ENCODE measurements at places on chromosomes 3 and 15. TPM values are rescaled to one million over a fixed set of nuclear protein-coding genes. Genes with fewer than 3 reads are reported as not detected.

- DNase-seq = no peak
Measured at GRCh38 chr15:51758645-51759044, 7.2 kb downstream of the TMOD2 start.

DNA sequence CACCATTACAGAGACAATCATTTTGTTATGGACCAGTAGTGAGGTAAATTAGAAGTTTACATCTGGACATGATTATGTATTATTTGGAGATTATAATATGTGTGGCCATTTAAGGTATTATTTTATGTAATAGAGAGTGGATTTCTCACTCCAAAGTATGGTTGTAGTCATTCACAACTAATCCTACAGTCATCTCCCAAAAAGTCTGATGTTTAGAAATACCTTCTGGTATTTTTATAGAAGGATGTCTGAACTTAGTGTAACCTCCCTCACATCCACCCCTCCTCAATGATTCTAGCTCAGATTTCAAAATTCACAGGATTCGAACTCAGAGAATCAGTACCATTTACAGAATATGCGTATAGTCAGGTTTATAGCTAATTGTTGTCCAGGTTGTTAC, 346.6 kb upstream of the MEIS2 start:
- no peak for DNase-seq

DNA sequence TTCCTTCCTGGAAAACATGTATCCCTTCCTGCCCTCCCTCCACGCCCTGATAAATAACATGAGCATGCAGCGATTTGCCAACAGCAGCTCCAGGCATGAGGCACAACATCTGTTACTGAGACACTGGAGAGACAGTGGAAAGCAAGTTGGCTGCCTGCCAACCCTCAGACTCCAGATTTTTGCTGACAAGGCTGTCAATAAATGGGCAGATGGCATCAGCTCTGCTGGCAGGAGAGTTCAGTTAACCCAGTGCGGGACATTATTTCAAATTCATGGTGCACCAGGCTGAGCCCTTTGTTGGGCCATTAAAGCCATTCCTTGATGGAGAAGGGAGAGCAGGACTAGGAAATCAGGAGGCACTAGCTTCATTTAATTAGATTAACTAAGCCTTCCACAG, 293.3 kb downstream of the MEX3B start:
- peak; percentile 51 for DNase-seq

- DNase-seq = no peak
Measured at GRCh38 chr3:171775943-171776342, 34.3 kb downstream of the PLD1 start.

DNA sequence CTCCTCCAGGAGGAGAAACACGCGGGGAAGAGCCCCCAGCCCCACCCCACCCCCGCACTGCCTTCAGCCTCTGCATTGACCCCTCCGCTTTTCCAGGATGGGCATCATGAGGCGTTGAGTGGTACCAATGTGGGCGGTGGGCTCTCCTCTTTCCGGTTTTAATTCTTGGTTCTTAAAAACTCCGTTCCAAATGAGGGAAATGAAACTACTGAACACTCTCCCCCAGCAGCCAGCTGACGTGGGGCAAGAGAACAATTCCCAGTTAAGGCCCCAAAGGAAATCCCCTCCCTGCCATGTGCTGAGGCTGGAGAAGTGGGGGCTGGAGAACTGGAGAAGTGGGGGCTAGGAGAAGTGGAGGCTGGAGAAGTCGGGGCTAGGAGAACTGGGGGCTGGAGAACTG, 5.3 kb upstream of the NRROS start:
- no peak for DNase-seq

DNA sequence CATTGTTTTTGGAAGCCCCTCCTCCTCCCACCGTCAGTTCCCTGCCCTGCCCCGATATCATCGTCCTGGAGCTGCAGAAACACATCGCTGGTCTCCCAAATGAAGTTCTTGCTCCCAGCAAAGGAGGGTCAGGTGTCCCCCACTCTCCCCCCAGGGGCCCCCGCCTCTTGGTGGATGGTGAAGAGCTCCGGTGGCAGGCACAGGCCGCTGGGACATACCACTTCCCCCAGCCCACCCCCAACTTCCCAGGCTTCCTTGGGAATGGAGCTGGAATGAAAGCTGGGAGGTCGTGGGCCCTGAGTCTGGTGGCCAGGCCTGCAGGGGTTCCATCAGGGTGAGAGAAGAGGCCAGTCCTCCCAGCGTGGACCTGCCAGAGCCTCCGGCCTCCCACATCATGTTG, 137.7 kb downstream of the CHSY1 start:
- no peak for DNase-seq

DNA sequence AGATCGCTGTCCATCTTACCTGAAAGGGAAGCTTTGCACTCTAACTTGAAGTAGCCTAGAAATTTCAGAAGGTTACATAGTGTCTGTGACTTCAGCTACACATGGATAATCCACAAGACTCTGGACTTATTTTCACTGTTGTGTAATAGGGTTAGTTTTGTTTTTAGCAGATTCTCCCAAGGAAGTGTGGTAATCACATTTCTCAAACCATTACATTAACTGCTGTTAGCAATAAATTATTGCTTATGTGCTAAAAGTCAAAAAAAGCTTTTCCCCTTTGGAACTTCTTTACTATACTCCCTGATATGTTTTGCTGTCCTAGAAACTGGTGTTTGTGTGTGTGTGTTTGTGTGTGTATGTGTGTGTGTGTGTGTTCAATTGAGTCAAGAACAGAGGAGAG, 351.8 kb upstream of the TPRG1 start:
- DNase-seq = no peak

- no peak for DNase-seq
Measured at GRCh38 chr3:14890476-14890875, 56.9 kb upstream of the NR2C2 start.

GRCh38 chr3:72234391-72234790, 449.4 kb upstream of the PROK2 start:
- DNase-seq = no peak

DNA sequence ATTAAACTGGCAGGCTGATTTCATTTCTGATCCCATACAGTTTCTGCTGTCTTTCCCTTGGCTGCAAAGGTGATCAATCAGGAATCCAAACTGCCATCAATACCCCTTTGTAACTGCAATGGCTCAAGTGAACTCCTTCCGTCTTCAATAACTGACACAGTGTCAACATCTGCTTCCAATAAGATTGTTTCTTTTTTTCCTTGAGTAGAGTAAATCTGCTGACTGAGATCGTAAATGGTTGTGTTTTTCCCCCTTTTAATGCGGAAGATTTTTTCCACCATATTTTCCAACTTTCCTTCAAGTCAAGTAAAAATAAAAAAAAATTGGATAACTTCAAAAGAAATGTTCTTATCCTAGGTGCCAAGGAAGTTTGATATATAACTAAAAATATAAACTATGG, 48.7 kb downstream of the VGLL3 start:
- no peak for DNase-seq

DNA sequence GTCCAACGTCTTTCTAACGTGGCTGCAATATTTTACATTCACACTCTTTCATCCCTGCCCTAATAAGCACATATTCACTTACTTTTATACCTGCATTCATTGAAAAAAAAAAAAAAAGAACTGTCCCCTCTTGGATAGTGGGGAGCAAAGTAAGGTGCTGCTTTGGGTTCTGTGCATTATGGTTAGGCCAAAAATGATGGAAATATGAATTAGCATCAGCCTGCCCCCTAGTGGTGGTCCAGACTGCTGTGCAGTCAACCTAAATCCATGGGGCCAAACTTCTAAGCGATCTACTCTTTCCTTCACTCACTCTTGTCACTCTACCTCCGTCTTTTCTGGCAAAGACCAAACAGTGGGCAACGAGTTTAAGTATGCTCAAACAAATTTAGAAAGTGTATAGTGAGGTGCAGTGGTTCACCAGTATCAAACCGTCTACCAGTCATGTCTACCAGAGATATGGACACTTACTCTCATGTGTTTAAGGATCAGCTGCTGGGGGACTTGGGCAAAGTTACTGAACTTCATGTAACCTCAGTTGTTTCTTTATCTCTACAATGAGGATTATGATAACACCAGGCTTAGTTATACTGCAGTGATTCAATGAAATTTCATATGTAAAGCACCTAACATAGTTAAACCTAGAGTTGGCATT, 61.5 kb upstream of the GRM7 start:
- no peak for DNase-seq

- DNase-seq = no peak
Measured at GRCh38 chr15:46266661-46267060, 631.8 kb downstream of the SQOR start.

DNA sequence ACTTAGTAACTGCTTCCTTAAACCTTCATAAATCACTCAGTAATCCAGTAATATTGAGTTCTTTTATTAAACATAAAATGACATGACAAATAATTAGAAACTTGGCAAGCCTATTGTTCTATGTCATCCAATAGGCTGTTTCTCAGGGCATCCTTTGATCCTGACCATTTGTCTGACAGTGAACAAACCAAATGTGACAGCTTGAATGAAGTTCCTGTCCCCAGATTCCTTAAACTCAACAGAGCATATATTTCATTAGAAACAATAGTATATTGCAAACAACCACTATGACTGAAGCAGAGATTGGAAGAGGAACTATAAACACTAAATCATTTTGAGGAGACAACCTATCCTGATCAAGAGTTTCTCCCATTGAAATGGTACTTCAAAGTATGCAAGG, 113.6 kb upstream of the MDFIC2 start:
- no peak for DNase-seq

DNA sequence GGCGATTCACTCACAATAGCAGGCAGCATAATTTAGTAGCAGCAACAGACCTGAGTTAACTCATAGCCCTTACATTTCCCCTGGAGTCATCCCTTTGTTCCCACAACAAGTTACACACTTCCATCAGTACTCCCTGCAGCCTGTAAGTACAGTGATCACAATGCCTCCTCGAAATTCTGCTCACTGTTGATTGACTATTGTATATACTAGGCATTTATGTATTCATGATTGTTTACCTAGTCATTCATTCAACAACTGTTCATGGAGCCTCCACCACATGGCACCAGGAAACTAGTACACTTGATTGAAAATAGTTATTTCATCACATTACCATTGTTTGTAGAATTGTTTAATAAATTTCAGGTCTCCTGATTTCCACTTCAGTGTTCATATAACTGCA, 71.4 kb upstream of the P3H2 start:
- no peak for DNase-seq

- DNase-seq = no peak
Measured at GRCh38 chr3:49717959-49718857, 1.3 kb downstream of the AMIGO3 start.

GRCh38 chr3:16402451-16402850, 111.0 kb downstream of the RFTN1 start:
- DNase-seq = no peak

- DNase-seq = no peak
Measured at GRCh38 chr15:31327669-31328427, 1.2 kb downstream of the KLF13 start.

GRCh38 chr3:24582431-24583403, 88.1 kb upstream of the THRB start:
- no peak for DNase-seq

- no peak for DNase-seq
Measured at GRCh38 chr15:80875568-80876347, 96.6 kb downstream of the CEMIP start.

Gene CPNE4
- total RNA-seq = 0.21 TPM

Gene CCDC9B
- total RNA-seq = 10.0 TPM

Gene ANXA2
- total RNA-seq = 906 TPM

Gene GPR27
- total RNA-seq = 2.7 TPM

Gene DAZL
- not detected for total RNA-seq

Gene NPAP1
- total RNA-seq = 0.58 TPM

Gene CRYGS
- total RNA-seq = 2.7 TPM

Gene C3orf80
- total RNA-seq = 1.0 TPM

Gene IL5RA
- total RNA-seq = 0.69 TPM

Gene SERPINI2
- 3.9 TPM for total RNA-seq

Gene CHL1
- total RNA-seq = 47.3 TPM

Gene BNC1
- 0.37 TPM for total RNA-seq

Gene CEP63
- 30.2 TPM for total RNA-seq

Gene SMAD6
- total RNA-seq = 31.1 TPM

Gene GOLGA8R
- 5.3 TPM for total RNA-seq

All from urinary bladder (tissue), 4 donors.